ENCODE measurements at places on chromosomes 4 and X.

- DNase-seq, result no peak
Measured at GRCh38 chr4:150525321-150525868, 56.6 kb upstream of the MAB21L2 start.

GRCh38 chrX:130878350-130879341 is 24.4 kb downstream of the ENOX2 start:
- DNase-seq, result peak; percentile 75

- DNase-seq, result no peak
Measured at GRCh38 chrX:65976161-65976560, 63.7 kb downstream of the VSIG4 start.

- DNase-seq, result no peak
Measured at GRCh38 chr4:15238720-15239119, 189.1 kb upstream of the C1QTNF7 start.

GRCh38 chr4:112884406-112884805 is 165.0 kb upstream of the ANK2 start:
- no peak for DNase-seq

- DNase-seq, result no peak
Measured at GRCh38 chr4:6446130-6446482, 26.3 kb downstream of the PPP2R2C start.

GRCh38 chr4:182385897-182386296 is 142.7 kb downstream of the TENM3 start:
- DNase-seq, result no peak

Data from AG09309 (cell line).